Ovary (tissue), 10 donors: ENCODE measurements at places on chromosomes 1 and 21. TPM values are rescaled to one million over a fixed set of nuclear protein-coding genes. Genes with fewer than 3 reads are reported as not detected.

DNA sequence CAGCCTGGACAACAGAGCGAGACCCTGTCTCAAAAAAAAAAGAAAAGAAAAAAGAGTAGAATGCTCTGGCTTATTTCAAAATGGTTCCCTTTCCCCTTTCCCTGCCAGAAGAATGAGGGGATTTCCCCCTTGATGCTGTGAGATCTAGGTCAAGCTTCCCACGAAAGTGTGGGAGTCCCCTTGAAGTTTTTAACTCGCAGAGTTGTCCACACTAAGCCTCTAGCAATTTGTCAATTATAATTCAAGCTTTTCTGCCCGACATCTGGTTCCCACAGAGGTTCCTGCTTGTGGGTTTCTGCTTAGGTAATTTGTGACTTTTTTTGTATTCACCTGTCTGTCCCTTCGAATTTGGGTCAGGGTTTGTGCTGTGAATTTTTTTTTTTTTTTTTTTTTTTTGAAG, 62.8 kb downstream of the ZFYVE9 start:
- no peak for DNase-seq

DNA sequence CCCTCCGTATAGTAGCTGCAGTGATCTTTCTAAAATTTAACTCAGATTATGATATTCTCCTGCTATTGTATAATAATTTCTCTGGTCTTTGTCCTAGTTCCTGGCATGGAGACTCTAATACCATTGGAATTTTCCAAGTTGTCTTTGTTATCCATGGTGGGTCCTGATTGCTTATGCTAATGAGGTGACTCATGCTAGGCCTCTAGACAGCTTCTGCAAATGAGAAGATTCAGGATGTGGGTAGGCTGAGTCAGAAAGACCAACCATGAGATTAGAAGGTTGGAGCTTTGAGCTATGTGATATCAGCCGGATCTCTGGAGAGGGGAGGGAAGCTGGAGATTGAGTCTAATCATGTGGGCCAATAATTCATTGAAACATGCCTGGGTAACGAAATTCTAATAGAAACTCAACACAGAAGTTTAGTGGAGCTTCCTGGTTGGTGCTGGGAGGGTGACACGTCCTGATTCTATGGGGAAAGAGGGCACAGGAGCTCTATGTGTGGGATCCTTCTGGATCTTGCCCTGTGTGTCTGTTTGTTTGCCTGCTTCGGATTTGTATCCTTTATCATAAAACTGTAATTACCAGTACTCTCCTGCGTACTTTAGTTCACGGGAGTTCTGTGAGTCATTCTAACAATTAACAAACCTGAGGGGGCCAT, 73.2 kb upstream of the CNIH3 start:
- DNase-seq = no peak

DNA sequence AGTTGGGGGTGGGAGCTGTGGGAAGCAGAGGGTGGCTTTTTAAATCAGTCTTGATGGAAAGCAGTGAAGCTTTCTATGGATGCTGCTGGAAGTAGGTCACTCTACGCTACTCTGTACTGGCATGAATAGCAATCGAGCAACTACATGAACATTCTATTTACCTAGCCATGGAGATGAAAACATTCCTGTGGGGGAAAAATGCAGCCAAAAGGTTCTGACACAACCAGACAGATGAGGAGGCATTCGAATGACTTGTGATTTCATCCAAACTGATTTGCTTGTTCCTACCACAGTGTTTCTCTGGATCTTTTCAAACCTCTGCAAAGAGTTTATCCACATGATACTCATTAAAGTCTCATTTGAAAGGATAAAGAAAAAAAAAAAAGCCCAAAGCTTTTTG, 95.0 kb downstream of the ASTN1 start:
- no peak for DNase-seq

PCNT gene
- total RNA-seq = 18.0 TPM

RYR2 gene
- total RNA-seq = 5.4 TPM

- peak; percentile 87 for DNase-seq
Measured at GRCh38 chr1:16367258-16367967, 371 bp downstream of the SZRD1 start.

FNDC5 gene
- total RNA-seq = 5.4 TPM

RGS16 gene
- total RNA-seq = 4.5 TPM

- DNase-seq = no peak
Measured at GRCh38 chr1:844472-845026, 79.2 kb upstream of the SAMD11 start.

GRCh38 chr1:2974701-2975301, 46.5 kb upstream of the ACTRT2 start:
- no peak for DNase-seq

- DNase-seq = no peak
Measured at GRCh38 chr1:202374099-202374498, 25.6 kb downstream of the PPP1R12B start.

DNA sequence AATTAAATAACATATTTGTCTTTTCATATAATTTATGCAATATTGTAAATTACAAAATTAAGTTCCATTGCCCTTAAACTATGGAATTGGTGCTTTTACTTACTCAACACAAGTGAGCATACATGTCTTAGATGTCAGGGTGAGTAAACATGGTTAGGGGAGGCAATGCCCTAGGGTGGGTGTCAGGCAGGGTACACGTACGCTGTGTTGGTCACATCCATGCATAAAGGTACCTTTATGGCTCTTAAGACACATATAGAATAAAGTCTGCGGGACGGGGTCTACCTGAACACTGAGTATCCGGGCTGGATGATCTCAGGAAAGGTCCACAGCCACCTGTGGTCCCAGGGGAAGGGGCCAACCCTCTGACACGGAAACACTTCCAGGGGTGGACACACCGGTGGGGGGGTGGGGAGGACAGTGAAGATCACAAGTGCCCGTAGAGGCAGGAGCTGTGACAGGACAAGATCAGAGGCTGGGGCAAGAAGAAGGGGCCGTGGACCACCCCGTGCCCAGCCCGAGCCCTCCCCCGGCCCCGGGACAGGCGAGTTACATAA, 720 bp downstream of the LIN9 start:
- DNase-seq = peak; percentile 25

NCDN gene
- total RNA-seq = 15.4 TPM

DNA sequence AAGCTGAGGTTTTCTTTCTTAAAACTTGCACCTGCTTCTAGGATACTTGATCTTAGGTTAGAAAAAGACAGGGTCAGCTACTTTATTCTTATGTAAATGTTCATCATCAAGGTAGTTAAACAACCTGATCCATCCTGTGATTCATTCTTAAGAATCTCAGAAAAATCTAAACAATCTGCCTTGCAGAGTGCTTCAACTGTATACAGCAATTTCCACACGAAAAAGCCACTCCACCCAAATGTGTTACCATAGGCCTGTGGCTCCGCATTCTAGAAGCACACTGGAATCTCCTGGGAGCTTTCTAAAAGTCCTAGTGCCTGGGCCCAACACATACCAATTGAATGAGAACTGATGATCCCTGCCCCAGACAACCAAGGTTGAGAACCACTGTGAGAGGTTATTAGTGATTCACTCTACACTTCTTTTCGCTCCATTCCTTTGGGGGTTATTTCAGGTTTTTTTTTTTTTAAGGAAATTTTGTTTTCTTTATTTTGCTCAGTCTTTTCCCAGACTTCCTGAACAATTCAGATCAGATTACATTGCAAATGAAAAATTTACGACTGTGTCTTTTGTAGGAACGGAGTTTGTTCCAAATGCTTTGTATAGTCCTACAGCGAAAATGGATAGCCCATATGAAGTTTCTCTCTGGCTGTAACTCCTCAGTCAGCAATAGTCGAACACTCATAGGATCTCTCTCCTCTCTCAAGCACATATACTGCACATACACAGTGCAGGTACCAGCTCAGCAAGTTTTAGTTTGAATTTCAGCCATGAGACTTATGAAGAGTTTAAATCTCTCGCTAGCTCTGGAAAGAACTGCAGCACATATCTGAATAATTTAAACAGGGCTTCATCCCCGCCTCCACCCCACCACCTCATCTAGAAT, 16.1 kb downstream of the SMYD2 start:
- no peak for DNase-seq

DNA sequence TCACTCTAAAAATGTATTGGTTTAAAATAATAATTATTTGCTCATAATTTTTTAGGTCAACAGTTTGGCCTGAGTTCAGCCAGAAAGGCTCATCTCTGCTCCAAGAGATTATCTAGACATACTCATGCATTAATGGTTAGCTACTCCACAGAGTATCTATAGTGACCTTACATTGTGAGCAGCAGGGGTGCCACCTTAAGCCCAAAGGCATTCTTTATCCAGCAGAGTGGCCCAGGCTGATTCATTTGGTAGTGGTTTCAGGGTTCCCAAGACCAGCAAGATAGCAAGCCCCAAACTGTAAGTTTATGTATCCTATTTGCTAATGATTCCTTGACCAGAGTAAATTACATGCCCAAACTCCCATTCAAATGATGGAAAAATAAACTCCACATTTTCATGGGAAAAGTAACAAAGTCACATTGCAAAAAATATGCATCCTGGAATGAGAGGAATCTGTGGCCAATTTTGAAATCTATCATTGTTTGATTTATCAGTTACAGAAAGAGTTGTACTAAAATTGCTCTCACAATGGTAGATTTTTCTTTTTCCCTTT, 182.6 kb upstream of the KCNK2 start:
- no peak for DNase-seq

NPHS2 gene
- total RNA-seq = 1.0 TPM

DNA sequence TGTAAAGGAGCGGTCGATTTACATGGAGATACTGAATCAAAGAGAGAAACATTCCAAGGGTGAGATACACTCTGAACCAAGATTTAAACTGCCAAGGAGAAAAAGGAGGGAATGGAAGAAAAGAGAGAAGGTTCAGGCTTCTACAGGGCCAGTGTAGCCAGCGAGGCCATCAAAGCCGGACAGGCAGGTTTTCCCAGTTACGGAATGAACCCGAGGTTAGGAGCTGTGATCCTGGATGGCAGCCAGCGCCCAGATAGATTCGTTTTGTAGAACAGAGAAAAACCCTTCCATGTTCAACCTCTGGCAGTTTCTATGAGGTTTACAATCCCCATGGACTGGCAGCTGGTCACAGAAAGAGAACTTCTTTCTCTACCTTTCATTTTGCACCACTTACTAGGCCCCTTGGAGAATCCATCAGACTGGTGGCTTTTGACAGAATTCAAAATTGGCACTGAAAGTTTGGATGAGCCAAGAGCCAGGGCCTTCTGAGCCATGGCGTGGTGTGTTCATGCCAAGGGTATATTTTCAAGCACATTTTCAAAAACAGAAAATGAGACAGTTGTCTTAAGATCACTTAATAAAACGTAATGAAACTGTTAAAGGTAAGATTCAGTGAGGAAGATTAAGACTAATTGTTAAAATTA, 171.5 kb downstream of the RUNX1 start:
- no peak for DNase-seq

DNA sequence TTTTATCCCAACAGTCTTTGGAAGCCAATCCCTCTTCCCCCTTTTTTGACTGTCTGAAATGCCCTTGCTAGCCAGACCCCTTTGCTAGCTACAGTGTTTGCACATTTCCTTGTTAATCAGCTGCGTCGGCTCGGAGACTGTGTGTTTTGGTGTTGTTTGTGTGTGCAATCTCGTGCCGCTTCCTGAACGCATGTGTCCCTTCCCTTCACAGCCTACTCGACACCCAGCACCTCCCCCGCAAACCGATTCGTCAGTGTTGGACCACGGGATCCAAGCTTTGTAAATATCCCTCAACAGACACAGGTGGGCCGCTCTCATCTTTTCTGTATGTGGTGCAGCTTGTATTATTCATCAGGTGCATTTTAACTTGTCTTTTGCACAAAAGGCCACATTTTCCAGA, 298.7 kb downstream of the TM2D1 start:
- peak; percentile 58 for DNase-seq

ERVH48-1 gene
- total RNA-seq = not detected

SLC9A1 gene
- total RNA-seq = 23.3 TPM

DNA sequence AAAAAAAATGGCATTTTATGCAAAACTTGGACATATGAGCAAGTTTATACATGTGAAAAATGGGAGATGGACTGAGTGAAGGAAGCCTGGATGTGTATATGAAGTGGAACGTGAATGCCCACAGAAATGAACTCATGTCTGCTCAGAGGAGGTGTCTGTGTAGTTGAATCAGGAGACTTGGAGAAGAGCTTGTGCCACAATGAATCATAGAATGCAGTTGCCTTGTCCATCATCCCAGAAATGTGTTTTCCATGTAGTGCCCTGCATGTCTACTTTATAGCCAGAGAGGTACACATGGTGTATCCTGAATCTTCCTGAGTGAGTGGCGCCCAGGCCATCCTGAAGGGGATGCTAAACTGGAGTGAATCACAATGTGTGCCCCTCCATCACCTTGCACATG, 2.6 kb upstream of the ILDR2 start:
- no peak for DNase-seq

DNA sequence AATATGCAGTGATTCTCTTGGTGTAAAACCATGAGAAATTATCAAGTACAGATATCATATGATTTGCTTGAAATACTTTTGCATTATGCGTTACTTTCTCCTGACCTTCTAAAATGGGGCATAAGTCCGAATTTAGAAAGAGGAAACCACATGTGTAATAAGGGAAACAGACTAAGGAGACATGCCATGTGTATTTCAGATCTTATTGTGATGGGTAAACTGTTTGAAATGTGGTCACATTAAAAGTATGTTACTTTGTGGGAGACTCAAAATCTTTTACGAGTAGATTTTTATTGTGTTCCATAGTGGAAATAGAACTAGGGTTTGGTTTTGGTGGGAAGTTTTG, 173.0 kb downstream of the NFIA start:
- DNase-seq = no peak

CYP4A22 gene
- total RNA-seq = not detected

CLCA4 gene
- total RNA-seq = not detected

HDAC1 gene
- 69.6 TPM for total RNA-seq

GRCh38 chr1:192904438-192904895, 95.6 kb downstream of the RGS2 start:
- peak; percentile 36 for DNase-seq

DNA sequence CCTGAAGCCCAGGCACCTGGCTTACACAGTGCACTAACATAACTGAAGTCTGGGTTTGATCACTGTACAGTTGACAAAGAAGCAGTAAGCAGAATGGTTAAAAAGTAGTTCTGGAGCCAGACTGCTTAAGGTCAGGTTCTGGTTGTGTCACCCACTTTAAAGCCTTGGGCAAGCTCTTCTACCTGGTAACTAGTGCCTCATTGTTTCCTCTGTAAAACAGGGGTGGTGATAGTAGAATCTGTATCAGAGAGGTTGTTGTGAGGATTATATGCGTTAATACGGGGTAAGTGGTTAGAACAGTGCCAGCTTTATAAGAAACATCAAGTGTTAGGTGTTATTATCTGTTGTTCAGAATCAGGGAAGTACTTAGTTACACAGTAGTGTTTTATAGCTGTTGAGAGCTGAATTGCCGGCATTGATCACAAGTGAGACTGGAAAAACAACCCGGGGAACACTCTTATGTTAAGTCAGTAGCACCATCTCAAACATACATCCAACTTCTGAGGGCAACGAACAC, 3.7 kb downstream of the BACH1 start:
- no peak for DNase-seq

GRCh38 chr21:29875873-29876272, 63.9 kb downstream of the GRIK1 start:
- no peak for DNase-seq

DNA sequence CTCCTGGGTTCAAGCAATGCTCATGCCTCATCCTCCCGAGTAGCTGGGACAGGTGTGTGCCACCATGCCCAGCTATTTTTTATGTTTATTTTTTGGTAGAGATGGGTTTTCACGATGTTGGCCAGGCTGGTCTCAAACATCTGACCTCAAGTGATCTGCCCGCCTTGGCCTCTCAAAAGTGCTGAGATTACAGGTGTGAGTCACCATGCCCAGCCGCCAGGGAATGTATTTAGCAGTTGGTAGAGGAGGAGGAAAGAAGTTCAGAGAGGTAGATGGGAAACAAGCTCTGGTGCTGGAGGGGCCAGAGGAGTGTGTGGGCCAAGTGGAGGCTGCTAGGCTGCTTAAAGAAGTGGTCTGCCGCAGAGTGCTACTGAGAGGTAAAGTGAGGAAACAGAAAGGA, 6.0 kb downstream of the DOP1B start:
- no peak for DNase-seq
